Activated T-cell treated with anti-CD3 and anti-CD28 coated beads, Interleukin-2, amount 50 U/mL, for 72 hours (primary cell): ENCODE measurements at places on chromosomes 2 and 18. TPM values are rescaled to one million over a fixed set of nuclear protein-coding genes. Genes with fewer than 3 reads are reported as not detected.

DNA sequence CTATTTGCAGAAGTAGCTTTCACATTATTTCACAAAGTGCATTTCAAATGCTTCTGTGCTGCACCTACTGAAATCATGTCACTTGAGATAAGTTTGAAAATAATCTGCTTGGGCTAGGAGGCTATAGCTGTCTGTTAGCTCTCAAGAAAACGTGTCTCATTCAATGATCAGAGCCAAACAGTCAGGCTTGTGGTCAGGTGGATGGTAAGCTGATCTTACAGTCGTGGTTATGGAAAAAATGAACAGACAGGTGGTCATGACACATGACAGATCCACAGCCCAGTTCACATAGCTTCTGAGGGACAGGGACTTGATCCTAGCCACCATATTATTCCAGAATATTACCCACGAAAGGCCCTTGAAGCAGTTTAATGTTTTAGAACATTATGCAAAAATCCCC lies 26.5 kb upstream of the RFX8 start:
- DNase-seq, result peak; percentile 20

GRCh38 chr2:214079032-214079431 lies 331.8 kb upstream of the VWC2L start:
- no peak for DNase-seq

GALR1 gene
- total RNA-seq, result not detected

- no peak for DNase-seq
Measured at GRCh38 chr2:200578778-200579177, 7.0 kb upstream of the AOX1 start.

DNA sequence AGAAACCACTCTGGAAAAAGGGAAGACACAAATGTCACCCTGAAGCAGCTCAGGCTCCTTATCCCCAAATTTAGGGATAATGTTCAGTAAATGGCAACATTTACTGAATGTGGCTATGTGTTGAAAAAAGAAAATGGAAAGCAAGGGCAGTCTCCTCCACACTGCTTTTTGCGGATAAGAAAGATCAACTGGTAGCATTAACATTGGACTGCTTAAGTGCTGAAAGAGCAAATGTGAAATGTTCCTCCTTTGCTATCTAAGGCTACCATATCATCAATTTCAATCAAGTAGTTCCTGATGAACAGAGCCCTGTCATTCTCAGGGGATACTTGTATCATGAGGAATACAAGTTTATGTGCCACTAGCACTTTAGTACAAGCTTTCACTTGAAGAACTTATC lies 12.5 kb downstream of the FBXO11 start:
- DNase-seq, result no peak
